ENCODE measurements at places on chromosomes 5 and 9. TPM values are rescaled to one million over a fixed set of nuclear protein-coding genes. Genes with fewer than 3 reads are reported as not detected.

SLC6A18 gene
- 0.04 TPM for polyA plus RNA-seq

SHISAL2B gene
- polyA plus RNA-seq = 0.18 TPM

SELENOP gene
- polyA plus RNA-seq = 204 TPM

PPP3R2 gene
- not detected for polyA plus RNA-seq

PCDHGA6 gene
- polyA plus RNA-seq = 1.0 TPM

RNF183 gene
- polyA plus RNA-seq = 1.7 TPM

ADRA1B gene
- polyA plus RNA-seq = 0.45 TPM

SLC1A3 gene
- polyA plus RNA-seq = 0.89 TPM

DNA sequence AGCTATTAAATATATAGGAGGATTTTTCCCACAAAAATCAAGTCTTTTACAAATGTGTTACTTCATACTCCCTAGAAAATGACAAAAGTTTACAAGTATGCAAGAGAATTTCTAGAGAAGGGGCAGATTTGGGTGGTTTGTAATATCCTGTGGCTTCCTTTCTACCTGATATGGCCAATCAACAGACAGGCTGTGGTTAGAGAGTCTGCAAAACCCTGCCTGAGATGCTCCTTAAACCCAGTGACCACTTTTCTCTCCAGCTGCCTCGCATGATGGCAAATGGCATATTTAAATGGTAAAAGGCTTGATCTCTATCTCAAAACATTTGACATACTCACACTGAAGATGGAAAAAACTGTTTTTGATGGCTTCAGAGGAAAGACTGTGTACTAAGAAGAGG lies 550.1 kb upstream of the ZNF462 start:
- no peaks in the 10 kb centered on the region for H3K36me3 ChIP-seq
- no peak for DNase-seq
- H3K4me3 ChIP-seq = no peak overlapping the region
- no peaks in the 10 kb centered on the region for H3K4me1 ChIP-seq

DNA sequence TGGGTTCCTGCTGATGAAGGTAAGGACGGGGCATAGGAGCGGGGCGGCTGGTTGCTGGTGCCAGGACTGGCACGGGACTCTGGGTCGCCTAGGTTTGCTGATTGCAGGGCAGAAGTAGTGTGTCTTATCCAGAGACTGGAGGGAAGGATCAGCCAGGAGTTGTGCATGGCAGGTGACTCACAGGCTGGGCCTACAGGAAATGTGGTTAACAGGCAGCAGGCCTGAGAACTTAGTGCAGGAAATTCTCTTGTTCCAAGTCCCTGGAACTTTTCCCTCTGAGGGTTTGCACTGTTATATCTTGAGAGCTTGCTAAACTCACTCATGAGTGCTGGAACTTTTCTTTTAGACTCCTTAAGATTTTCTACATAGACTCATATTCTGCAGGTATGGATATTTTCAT lies 95.1 kb downstream of the ANXA2R start:
- no peak for DNase-seq
- peaks cover 9% of the 10 kb centered on the region for H3K27me3 ChIP-seq
- H3K4me3 ChIP-seq = no peak overlapping the region
- H3K4me1 ChIP-seq = no peaks in the 10 kb centered on the region
- no peaks in the 10 kb centered on the region for H3K36me3 ChIP-seq

DNA sequence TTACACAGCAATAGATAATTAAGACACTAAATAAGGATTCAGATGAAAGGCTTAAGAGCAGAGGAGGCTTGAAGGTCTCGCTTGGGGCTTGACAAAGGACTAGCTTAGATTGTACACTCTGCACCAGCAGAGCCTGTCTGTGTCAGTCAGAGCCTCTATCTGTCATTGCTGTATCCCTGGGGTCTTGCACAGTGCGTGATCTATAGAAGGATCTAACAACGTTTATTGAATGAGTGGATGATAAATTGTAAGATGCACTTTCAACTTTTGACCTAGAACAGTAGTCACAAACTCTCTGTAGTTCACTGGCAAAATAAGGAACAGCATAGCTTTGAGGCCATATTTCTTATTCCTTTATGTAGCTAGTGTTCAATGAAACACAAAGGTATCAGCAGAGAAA lies 173.5 kb downstream of the ENTREP1 start:
- no peaks in the 10 kb centered on the region for H3K4me1 ChIP-seq
- H3K36me3 ChIP-seq = no peaks in the 10 kb centered on the region
- H3K4me3 ChIP-seq = no peak overlapping the region
- no peak for DNase-seq
- H3K27me3 ChIP-seq = no peaks in the 10 kb centered on the region

DNA sequence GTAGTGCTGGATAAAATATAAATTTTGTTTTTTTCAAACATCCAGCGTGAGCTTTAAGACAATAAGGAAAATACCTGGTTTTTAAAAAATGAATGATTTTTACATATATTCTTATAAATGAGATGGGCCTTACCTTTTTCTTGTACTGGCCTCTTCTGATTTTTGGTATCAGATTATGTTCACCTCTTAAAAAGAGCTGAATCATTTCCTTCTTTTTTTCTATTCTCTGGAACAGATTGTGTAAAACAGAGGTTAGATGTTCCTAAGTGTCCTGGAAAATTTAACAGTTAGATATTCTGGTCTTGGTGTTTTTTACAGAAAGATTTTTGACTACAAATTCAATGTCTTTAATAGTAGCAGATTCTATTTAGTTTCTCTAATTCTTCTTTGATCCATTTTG lies 74.6 kb downstream of the NDUFAF2 start:
- H3K27ac ChIP-seq = no peak overlapping the region
- no peaks in the 10 kb centered on the region for H3K27me3 ChIP-seq
- no peaks in the 10 kb centered on the region for H3K36me3 ChIP-seq
- no peak overlapping the region for H3K4me3 ChIP-seq
- DNase-seq = no peak

- H3K27me3 ChIP-seq = no peaks in the 10 kb centered on the region
- DNase-seq = no peak
- H3K27ac ChIP-seq = no peak overlapping the region
- no peaks in the 10 kb centered on the region for H3K4me1 ChIP-seq
Measured at GRCh38 chr5:113170707-113171106, 194.1 kb downstream of the DCP2 start.

DNA sequence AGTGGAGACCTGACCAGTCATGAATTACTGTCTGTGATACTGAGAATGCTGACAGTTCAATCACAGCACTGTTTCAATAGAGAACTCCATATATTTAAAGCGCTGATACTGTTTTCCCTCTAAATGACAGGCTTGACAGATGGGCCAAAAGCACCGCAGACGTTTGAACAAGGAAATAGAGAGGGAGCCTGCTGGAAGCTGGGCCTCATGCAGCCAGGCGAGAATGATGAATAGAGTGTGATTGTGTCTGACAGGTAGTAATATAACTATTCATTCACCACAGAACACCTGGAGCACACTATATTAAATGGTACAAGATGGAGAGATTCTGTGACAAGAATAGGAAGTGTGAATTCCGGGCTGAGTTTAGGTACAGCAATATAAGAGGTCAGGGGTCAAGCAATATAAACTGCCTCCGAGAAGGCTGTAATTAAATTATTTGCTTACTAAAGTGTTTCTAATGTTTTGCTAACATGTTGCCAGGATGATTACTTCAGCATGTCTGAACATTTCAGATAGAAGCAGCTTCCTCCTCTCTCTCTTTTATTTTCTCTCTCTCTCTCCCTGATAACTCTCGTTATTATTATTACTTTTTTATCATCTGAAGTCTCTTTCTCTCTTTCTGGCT lies 297.7 kb downstream of the CSNK1G3 start:
- H3K4me3 ChIP-seq = no peak overlapping the region
- no peaks in the 10 kb centered on the region for H3K36me3 ChIP-seq
- H3K27me3 ChIP-seq = no peaks in the 10 kb centered on the region
- no peaks in the 10 kb centered on the region for H3K4me1 ChIP-seq
- no peak overlapping the region for H3K27ac ChIP-seq

GRCh38 chr5:56126487-56127179 lies 106.5 kb downstream of the ANKRD55 start:
- H3K27me3 ChIP-seq = no peaks in the 10 kb centered on the region
- no peak overlapping the region for H3K4me3 ChIP-seq
- H3K4me1 ChIP-seq = peaks cover 2% of the 10 kb centered on the region

DNA sequence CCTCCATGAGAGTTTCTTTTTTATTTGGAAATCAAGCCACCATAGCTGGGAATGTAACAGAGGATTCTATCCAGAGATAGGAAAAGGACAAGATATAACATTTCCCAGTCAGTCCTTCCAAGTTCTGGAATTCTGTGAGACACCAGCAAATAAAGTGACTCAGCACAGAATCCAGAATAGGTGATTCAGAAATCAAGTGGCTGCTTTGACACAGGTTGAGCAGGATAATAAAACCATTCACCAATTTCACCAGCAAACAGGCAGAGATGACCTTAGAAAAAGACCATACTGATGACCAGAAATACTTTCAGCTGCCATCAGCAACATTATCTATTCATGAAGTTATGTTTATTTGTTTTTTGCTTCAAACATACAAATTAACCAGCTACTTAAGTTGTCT lies 491.5 kb upstream of the TUSC1 start:
- no peaks in the 10 kb centered on the region for H3K36me3 ChIP-seq
- H3K4me3 ChIP-seq = no peak overlapping the region
- H3K27me3 ChIP-seq = no peaks in the 10 kb centered on the region
- no peak for DNase-seq
- H3K27ac ChIP-seq = no peak overlapping the region

DNA sequence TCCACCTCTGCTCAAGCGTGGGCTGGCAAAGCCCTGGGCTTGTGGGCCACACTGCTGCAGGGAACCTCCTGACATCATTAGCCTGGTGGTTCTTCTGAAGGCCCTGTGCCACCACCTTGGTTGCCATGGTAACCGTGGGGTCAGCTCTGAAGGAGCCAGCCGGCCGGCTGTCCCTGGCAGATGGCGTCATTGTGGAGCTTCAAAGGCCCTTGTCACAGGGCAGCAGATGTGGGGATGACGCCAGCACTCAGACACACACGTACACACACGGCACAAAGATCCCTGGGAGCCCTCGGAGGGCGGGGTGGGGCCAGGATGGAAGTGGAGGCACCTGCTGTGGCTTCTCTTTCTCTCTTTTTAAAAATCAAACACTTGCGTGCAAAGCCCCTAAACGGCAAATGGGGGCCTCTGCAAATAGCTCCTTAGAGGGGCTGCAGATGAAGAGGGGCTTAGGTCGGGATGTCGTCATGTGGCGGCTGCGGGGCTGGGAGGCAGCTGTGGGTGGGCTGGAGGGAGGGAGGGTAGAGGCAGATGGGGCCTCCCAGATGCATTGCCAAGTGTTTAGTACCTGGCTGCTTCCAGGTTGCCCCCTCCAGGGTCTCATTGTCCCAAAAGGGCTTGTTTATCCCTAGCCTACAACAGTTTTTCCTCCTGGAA lies 19.5 kb upstream of the RPL26L1 start:
- DNase-seq = no peak
- H3K4me3 ChIP-seq = no peak overlapping the region
- peaks cover 15% of the 10 kb centered on the region for H3K36me3 ChIP-seq
- no peak overlapping the region for H3K27ac ChIP-seq

- peak; percentile 69 for DNase-seq
- no peaks in the 10 kb centered on the region for H3K27me3 ChIP-seq
- peak overlapping the region; percentile 78 for H3K27ac ChIP-seq
- H3K4me3 ChIP-seq = peak overlapping the region; percentile 2
- H3K4me1 ChIP-seq = peaks cover 8% of the 10 kb centered on the region
Measured at GRCh38 chr5:160657622-160658458, 194.2 kb downstream of the ATP10B start.

DNA sequence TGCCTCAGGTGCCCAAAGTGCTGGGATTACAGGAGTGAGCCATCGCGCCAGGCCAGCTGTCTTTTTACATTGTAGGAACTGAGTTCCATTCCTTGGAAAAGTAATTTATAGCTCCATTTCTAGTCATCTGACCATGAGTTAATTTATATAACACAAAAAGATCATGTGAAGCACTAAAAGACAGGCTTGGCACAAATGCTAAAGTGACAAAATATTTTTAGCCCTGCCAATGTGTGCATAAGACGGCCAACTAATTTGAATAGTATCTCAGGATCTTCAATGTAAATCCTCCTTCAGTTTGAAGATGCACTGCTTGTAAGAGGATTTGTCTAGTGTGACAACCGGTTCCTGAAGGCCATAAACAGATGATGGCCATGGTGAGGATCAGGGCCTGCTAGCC lies 49.1 kb downstream of the MTMR12 start:
- peaks cover 16% of the 10 kb centered on the region for H3K36me3 ChIP-seq
- DNase-seq = no peak
- no peaks in the 10 kb centered on the region for H3K4me1 ChIP-seq

DNA sequence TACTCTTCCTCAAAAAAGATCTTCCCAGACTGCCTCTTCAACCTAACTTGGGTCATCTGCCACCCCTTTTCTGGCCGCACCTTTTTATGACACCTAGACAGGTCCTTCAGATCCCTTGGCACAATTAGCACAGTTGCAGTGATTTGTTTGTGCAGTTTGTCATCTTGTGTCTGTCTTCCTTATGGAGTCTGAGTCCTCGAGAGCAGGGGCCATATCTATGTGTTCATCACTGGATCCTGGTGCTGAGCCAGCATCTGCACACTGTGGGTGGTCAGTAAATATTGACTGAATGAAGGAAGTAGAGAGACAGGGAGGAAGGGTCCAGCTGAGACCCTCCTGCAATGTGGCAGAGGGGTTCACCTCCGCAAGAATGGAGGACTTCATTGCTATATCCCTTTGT lies 14.4 kb downstream of the ERGIC1 start:
- DNase-seq = no peak
- H3K4me3 ChIP-seq = no peak overlapping the region
- peak overlapping the region; percentile 15 for H3K27ac ChIP-seq

GRCh38 chr5:175550055-175550805 lies 71.9 kb downstream of the SFXN1 start:
- H3K4me1 ChIP-seq = no peaks in the 10 kb centered on the region
- H3K27me3 ChIP-seq = peaks cover 2% of the 10 kb centered on the region
- no peak overlapping the region for H3K27ac ChIP-seq
- DNase-seq = no peak
- H3K36me3 ChIP-seq = no peaks in the 10 kb centered on the region

DNA sequence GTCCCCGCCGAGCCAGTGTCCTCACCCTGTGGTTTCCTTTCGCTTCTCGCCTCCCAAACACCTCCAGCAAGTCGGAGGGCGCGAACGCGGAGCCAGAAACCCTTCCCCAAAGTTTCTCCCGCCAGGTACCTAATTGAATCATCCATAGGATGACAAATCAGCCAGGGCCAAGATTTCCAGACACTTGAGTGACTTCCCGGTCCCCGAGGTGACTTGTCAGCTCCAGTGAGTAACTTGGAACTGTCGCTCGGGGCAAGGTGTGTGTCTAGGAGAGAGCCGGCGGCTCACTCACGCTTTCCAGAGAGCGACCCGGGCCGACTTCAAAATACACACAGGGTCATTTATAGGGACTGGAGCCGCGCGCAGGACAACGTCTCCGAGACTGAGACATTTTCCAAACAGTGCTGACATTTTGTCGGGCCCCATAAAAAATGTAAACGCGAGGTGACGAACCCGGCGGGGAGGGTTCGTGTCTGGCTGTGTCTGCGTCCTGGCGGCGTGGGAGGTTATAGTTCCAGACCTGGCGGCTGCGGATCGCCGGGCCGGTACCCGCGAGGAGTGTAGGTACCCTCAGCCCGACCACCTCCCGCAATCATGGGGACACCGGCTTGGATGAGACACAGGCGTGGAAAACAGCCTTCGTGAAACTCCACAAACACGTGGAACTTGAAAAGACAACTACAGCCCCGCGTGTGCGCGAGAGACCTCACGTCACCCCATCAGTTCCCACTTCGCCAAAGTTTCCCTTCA lies 1.4 kb downstream of the GLIS3 start:
- peak overlapping the region; percentile 31 for H3K27ac ChIP-seq
- H3K27me3 ChIP-seq = peaks cover 2% of the 10 kb centered on the region
- H3K36me3 ChIP-seq = no peaks in the 10 kb centered on the region
- peak; percentile 60 for DNase-seq
- no peaks in the 10 kb centered on the region for H3K4me1 ChIP-seq
- peak overlapping the region; percentile 75 for H3K4me3 ChIP-seq

GRCh38 chr9:109966643-109967368 lies 186.8 kb downstream of the PALM2AKAP2 start:
- no peaks in the 10 kb centered on the region for H3K36me3 ChIP-seq
- no peak for DNase-seq
- no peak overlapping the region for H3K4me3 ChIP-seq
- no peaks in the 10 kb centered on the region for H3K27me3 ChIP-seq
- H3K4me1 ChIP-seq = no peaks in the 10 kb centered on the region
- H3K27ac ChIP-seq = no peak overlapping the region

Measured in small intestine (tissue), 16 donors.